Kidney (tissue), 22 donors: ENCODE measurements at places on chromosomes 3 and 15. TPM values are rescaled to one million over a fixed set of nuclear protein-coding genes. Genes with fewer than 3 reads are reported as not detected.
A peak's percentile ranks its signal among the peaks of the same experiment; 100 is the strongest.

Gene RTP1
- polyA plus RNA-seq, result not detected

Gene TTLL13
- 0.88 TPM for polyA plus RNA-seq

Gene IRAK2
- polyA plus RNA-seq, result 1.2 TPM

Gene CLK3
- polyA plus RNA-seq, result 54.1 TPM

Gene ADIPOQ
- not detected for polyA plus RNA-seq

Gene CADM2
- polyA plus RNA-seq, result 0.06 TPM

Gene RPL29
- polyA plus RNA-seq, result 1,416 TPM

Gene PAK6
- polyA plus RNA-seq, result 8.1 TPM

Gene RRP9
- 17.8 TPM for polyA plus RNA-seq

- DNase-seq, result no peak
These were observed 1.0 kb downstream of the SPTBN5 start for GRCh38 chr15:41892621-41893421.

DNA sequence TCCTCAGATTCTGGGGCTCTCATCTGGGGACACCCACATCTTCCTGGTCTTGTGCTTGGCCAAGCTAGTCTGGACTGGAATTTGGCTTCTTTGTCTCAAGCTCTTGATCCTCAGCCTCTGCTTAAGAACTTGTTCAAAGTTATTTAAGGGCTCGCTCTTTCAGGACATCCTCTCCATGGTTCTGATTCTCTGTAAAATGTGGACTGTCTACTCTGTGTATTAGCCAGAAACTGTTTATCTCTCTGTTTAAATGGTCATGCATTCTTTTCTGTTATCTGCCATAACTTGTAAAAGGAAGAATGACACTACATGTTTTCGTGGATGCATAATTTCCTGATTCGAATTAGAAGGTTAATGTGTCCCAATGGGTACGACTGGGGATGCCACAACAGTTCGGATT is 79.4 kb downstream of the COL6A5 start:
- no peak for DNase-seq

DNA sequence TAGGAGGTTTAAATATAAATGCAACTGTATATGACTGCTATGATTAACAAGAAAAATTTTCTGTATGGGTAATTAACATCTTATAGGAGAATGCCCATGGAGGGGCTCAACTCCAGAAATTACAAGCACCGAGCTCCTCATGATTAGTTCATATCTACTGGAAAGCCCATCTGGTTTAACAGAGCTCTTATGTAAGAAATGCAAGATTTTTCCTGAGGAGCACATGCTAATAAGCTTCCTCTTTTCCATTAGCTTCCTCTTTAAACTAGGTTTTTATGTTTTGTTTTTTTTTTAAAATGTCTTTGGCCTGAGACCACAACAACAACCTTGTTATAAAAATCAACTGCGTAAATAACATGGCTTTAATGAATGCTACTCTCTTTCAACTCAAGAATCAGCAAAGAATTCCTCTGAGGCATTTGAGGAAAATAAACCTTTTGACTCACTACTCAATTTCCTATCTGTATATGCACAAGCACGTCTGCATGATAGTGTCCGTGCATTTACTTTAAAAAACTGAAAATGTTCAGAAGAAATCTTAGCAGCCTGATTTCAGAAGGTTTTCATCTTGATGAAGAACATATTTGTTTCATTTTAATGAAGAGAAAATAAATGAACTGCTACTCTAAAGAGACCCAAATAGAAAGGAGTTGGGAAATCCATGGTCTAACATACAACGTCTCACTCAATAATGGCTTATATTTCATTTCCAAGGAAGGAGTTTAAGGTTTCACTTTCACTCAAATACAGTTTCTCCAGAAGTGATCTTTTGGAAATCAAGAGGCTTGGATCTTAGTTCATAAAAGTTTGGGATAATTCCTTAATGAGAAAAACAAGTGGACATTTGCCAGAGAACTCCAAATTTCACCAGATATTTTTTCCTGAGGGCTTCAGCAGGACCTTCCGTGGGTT is 180.8 kb downstream of the KCNAB1 start:
- DNase-seq, result no peak

DNA sequence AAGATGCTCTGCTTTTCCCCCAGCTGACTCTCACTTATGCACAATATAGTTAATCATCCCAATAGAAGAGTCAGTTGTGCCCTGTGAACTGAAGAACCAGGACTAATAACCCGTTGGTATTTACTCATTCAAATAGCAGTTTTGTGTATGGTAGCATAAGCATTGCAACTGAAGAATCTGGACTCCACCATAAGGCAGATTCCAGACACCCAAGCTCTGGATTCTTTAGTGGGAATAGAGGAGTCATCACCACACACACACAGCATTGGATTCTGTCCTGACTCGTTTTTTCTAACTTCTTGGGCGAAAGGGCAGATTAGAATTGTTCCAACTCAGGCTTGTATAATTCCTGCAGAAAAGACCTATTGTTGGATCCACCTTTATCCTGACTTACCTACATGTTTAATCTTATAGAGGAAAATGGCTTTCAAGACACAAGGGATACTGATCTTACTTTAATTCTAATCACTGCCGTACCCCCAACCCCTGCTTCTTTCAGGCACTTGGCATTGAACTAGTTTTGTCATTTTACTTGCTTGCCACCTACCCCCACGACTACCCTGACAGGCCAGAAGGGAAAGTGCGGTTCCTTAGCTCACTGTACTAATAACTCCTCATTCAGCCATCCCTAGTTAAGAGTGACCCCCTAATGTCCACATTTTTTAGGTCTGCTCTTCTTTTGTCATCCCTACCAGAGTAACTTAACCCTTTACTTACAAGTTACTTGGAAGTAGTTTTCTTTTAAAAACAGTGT is 42.3 kb downstream of the NKIRAS1 start:
- no peak for DNase-seq

DNA sequence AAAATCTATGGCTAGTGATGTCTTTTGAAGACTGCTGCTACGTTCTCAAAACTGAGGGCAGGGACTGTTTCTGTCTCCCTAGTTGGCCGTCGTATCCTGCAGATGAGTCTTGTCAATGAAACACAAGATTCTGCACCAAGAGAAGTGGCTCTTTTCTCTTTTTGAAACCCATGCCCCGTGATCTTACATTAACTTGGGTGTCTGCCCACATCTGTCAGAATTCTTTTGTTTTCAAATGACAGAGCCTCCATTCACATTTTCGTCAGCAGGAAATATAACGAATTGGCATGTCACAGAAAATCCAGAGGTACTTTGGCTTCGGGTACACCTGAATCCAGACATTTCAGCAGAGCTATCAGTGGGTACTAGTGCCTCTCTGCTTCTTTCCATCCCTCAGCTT is 331.3 kb upstream of the PROK2 start:
- DNase-seq, result no peak

- no peak for DNase-seq
These were observed 7.9 kb downstream of the RPSA start for GRCh38 chr3:39414421-39414907.

DNA sequence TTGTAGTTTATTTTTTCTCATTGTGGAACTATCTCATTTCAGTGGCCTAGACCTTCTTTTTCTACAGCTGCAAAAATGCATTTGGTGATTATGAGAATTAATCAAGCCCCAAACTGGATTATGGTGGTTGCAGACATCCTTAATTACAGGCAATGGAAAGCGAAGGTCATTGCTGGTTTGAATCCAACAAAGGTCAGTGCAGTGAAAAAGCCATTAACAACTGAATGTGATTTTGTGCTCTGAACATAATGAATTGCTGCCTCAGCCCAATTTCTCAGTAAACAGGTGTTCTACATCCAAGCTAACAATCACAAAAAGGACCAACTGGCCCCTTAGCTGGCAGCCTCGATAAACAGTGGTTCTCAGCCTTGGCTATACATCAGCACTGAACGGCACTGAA is 260.1 kb upstream of the DPPA4 start:
- DNase-seq, result peak; percentile 39

DNA sequence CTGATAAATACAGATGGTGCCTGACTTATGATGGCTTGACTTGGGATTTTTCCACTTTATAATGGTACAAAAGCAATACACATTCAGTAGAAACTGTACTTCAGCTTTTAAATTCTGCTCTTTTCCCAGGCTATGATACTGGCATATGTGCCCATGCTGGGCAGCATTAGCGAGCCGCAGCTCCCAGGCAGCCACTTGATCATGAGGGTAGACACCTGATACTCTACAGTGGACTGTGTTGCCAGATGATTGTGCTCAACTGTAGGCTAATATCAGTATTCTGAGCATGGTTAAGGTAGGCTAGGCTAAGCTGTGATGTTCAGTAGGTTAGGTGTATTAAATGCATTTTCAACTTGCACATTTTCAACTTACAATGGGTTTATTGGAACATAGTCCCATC is 17.7 kb upstream of the FEM1B start:
- DNase-seq, result no peak

GRCh38 chr3:43023746-43024145 is 44.6 kb downstream of the GASK1A start:
- no peak for DNase-seq

- no peak for DNase-seq
These were observed 42.3 kb downstream of the MITF start for GRCh38 chr3:69781593-69781992.

DNA sequence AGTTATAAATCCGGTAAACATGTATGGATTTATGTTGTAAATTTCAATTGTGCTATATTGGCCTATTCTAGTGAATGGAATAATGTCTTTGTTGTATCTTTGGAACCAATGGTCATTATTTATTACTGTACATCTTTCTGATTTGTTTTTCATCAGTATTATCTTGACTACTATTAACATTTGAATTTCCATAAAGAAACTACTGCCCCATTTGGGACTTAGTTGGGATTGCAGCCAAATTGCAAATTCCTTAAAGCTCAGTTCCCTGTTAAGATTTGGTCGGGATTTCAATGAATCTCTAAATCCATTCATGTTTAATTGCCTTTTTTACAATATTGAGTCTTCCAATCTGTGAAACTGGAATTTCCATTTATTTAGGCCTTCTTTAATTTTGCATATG is 822.4 kb upstream of the CADM2 start:
- DNase-seq, result peak; percentile 2

DNA sequence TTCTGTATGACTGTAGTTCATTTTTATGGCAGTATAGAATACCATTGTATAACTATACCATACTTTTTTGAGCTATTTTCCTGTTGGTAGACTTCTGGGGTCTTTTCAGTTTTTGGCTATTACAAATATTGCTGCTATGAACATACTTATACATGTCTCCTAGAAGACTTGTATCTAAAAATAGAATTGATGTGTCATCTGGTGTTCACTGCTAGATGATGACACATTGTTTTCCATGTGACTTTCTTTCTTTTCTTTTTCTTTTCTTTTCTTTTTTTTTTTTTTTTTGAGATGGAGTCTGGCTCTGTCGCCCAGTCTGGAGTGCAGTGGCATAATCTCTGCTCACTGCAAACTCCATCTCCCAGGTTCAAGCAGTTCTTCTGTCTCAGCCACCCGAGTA is 69.8 kb downstream of the SH3GL3 start:
- no peak for DNase-seq

DNA sequence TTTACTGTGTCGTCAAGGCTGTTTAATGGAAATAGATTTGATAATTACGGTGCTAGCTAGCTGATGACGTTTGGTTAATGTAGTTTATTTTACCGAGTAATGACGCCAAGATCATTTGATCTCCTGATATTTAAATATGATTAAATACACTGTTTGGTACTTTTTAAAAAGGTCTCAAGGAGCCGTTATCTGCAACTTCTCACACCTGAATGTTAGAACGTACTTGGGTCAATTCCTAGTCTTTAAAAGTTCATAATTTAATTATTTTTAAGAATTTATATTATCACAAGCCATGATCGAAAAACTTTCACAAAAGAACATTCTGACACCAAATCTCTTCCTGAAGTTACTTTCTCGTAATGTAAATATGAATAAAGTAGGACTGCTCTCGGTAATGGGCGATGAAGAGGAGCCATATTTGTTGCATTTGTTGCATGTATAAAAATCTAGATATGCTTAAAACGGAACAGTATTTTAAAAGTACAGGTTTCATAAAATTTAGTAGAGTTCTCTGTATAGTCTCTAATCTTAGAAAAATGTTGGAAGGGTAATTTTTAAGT is 16.2 kb upstream of the CHD2 start:
- DNase-seq, result no peak

GRCh38 chr3:155231792-155232191 is 61.7 kb downstream of the STRIT1 start:
- DNase-seq, result no peak

DNA sequence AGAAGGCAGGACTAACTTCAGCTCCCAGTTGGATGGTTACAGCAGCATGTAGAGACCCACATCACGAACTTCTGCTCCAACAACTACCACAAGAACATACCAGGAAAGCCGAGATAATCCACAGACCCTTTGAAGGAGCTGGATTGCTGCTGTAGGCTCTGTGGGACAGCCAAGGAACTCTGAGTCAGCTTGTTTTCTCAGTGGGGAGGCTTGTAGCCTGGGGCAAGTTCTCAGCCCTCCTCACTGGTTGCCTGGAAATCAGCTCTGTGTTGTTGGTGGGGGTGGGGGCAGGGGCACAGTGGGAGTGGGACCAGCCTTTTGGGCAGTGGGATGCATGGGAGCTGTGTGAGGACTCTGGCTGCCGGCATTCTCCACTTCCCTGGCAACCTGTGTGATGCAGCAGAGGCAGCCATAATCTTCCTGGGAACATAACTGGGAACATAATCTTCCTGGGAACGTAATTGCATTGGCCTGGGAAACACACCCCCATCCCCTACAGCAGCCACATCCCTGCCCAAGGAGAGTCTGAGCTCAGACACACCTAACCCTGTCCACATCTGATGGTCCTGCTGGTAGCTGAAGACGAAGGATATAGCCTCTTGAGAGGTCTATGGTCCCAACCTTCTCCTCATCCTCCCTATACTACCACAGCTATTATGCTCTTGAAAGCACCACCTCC is 153.1 kb downstream of the PEAK1 start:
- no peak for DNase-seq

DNA sequence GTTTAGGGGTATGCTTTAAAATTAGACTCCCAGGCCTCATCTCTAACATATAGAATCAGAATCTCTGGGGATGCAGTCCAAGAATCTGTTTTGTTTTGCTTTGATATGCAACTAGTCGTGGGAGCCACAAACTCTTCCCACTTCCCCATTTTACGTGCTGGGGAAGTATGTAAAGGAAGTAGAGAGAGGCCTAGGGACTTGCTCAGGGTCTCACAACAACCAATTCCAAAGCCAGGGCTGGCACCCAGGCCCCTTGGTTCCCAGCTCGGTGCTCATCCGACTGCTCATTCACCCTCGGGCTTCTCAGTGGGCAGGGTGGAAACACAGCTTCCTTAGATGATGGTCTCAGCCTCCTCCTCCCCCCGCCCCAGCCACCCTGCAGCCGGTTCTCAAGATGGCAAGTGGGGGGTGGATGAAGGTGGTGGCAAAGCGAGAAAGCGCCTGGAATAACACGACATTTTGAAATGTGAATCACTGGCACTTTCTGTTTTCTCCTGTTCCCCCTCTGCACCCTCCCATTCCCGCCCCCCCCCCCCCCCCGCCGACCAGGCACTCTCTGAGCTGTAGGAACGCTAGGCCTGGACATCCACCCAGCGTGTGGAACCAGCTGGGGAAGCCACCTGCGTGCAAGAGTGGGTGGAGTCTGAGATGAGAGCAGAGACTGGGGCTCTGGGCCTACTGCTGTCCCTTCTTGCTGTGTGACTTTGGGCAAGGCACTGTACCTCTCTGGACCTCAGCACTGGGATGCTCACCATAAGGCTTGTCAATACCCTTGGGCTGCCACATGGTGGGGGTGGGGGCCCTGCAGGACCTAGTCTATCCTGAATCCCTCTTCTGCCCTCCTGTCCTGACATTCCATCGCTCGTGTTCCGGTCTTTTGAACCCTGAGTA is 214.5 kb downstream of the RPLP1 start:
- no peak for DNase-seq

GRCh38 chr3:25556447-25556846 is 108.3 kb downstream of the TOP2B start:
- no peak for DNase-seq

GRCh38 chr3:10665592-10665991 is 150.4 kb upstream of the SLC6A11 start:
- no peak for DNase-seq
